Activated T-helper 1 cell treated with anti-CD3 and anti-CD28 coated beads, Interleukin-12 subunit alpha, Interleukin-12 subunit beta, Interleukin-2, Interleukin-4 antibody, amounts not matched to agents 30 ng/mL and 10 ng/mL and 1 ng/mL, durations not matched to agents 14 hours and 24 hours and 36 hours (primary cell): ENCODE measurements at places on chromosomes 1 and 21. TPM values are rescaled to one million over a fixed set of nuclear protein-coding genes. Genes with fewer than 3 reads are reported as not detected.
A peak's percentile ranks its signal among the peaks of the same experiment; 100 is the strongest.

- H3K36me3 ChIP-seq = no peaks in the 10 kb centered on the region
- no peaks in the 10 kb centered on the region for H3K27me3 ChIP-seq
- H3K4me1 ChIP-seq = no peaks in the 10 kb centered on the region
- H3K4me3 ChIP-seq = no peak overlapping the region
- no peak for DNase-seq
- no peak overlapping the region for H3K27ac ChIP-seq
These were observed 804.8 kb downstream of the USP25 start for GRCh38 chr21:16534408-16535101.

- no peak for DNase-seq
- no peak overlapping the region for H3K27ac ChIP-seq
- H3K4me3 ChIP-seq = no peak overlapping the region
- H3K4me1 ChIP-seq = no peaks in the 10 kb centered on the region
These were observed 664.4 kb downstream of the LMO4 start for GRCh38 chr1:87993051-87993450.

The USH2A gene
- total RNA-seq = not detected in 2 replicates

- no peaks in the 10 kb centered on the region for H3K27me3 ChIP-seq
- H3K4me3 ChIP-seq = no peak overlapping the region
- peak overlapping the region; percentile 54 for H3K27ac ChIP-seq
- H3K4me1 ChIP-seq = peaks cover 56% of the 10 kb centered on the region
These were observed 16.0 kb downstream of the ENO1 start for GRCh38 chr1:8862528-8862927.

- H3K4me3 ChIP-seq = no peak overlapping the region
- no peaks in the 10 kb centered on the region for H3K4me1 ChIP-seq
- no peak for DNase-seq
- no peak overlapping the region for H3K27ac ChIP-seq
These were observed 251.9 kb downstream of the DPYD start for GRCh38 chr1:97668945-97669344.

The NRAS gene
- total RNA-seq = 57.5 and 62.1 TPM in 2 replicates

GRCh38 chr1:173476197-173476664 lies 904 bp upstream of the PRDX6 start:
- peak overlapping the region; percentile 93 for H3K27ac ChIP-seq
- peaks cover 40% of the 10 kb centered on the region for H3K36me3 ChIP-seq
- H3K4me1 ChIP-seq = peaks cover 61% of the 10 kb centered on the region
- H3K27me3 ChIP-seq = no peaks in the 10 kb centered on the region
- no peak for DNase-seq

The PDE9A gene
- total RNA-seq = 9.6 and 9.7 TPM in 2 replicates

The PTGER3 gene
- 1.3 and 1.4 TPM in 2 replicates for total RNA-seq

GRCh38 chr1:227734546-227734855 lies 601 bp downstream of the JMJD4 start:
- peaks cover 25% of the 10 kb centered on the region for H3K4me1 ChIP-seq
- peak overlapping the region; percentile 98 for H3K4me3 ChIP-seq
- peaks cover 18% of the 10 kb centered on the region for H3K36me3 ChIP-seq
- no peaks in the 10 kb centered on the region for H3K27me3 ChIP-seq

DNA sequence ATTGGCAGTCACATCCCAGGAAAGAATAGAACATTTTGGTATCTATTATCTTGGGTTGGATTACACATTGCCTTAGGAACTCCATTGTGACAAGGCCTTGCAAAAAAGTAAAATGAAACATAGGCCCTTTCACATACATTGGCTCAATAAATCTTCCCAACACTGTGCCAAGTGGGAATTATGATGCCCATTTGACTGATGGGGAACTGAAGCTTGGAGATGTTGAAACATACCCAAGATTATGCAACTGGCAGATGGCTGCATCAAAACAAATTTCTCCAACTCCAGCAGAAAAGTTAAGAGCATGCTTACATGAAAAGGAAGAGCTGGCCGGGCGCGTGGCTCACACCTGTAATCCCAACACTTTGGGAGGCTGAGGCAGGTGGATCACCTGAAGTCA lies 26.9 kb downstream of the PLEKHO1 start:
- H3K36me3 ChIP-seq = no peaks in the 10 kb centered on the region
- H3K4me3 ChIP-seq = no peak overlapping the region
- no peaks in the 10 kb centered on the region for H3K4me1 ChIP-seq
- DNase-seq = no peak
- H3K27ac ChIP-seq = no peak overlapping the region

DNA sequence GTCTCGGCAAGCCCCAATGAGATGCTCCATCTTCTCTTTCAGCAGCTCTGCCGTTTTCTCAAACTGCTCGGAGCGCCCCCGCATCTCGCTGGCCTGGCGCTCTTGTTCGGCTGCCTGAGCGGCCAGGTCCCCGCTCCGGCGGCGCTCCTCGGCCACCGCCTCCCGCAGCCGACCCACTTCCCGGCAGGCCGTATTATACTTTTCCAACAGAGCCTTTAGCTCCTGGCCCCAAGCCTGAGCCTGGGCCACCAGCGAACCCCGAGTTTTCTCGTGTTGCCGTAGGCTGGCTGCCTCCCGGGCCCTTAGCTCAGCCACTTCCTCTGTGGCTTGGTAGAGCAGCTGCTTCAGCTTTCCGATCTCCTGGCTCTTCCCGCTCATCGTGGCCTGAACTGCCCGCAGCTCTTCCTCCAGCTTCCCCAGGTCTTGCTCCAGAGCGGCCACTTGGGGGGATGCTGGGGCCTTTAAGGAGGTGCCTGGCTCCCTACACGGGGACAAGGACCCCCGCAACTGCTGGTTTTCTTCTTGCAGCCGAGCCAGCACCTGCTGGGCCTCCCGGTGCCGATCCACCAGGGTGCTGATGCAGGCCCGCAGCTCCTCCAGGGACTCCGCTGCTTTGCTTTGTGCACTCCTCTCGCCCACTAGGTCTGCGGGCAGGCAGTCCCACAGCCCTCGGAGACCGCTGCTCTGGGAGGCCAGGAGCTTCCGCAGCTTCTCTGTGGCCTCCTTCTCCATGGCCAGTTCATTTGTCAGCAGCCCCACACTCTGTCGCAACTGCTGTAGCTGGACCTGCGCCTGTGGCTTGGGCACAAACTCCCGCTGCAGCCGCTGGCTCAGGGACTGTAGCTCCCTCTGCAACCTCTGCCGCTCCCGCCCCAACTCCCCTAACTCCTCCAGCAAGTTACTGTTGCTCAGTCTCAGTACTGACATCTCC lies 13.4 kb upstream of the PIAS3 start:
- peak overlapping the region; percentile 58 for H3K4me3 ChIP-seq
- peak; percentile 30 for DNase-seq
- H3K27me3 ChIP-seq = peaks cover 43% of the 10 kb centered on the region
- H3K36me3 ChIP-seq = no peaks in the 10 kb centered on the region
- peaks cover 16% of the 10 kb centered on the region for H3K4me1 ChIP-seq

DNA sequence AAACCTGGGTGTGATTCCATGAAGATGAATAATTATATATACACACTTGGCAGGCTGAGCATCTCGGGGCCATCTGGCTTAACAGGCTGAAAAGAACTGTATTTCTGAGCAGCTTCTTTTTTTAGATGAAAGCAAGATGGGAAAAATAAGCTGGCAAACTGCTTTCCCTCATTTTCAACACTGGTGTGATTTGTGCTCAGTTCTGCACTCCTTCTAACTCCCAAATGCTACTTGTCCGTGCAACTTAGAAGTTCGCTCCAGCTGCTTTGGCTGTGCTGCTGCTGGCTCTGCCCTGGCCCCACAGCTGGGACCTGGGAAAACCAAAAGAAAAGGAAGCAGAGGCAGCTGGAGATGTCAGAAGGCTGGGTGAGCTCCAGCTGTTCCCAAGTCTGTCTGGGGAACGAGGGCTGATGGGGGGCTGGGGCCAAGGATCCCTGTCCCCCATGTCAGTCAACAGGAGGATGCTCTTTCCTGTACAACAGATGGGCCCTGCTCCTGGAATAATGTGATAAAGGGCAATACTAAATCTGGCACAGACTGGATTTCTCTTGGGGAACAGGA lies 44.9 kb downstream of the PAFAH2 start:
- peaks cover 3% of the 10 kb centered on the region for H3K27me3 ChIP-seq
- peaks cover 3% of the 10 kb centered on the region for H3K36me3 ChIP-seq
- H3K27ac ChIP-seq = no peak overlapping the region
- H3K4me3 ChIP-seq = no peak overlapping the region
- DNase-seq = no peak
- peaks cover 4% of the 10 kb centered on the region for H3K4me1 ChIP-seq

- no peaks in the 10 kb centered on the region for H3K27me3 ChIP-seq
- DNase-seq = no peak
- H3K4me3 ChIP-seq = no peak overlapping the region
- peaks cover 40% of the 10 kb centered on the region for H3K4me1 ChIP-seq
- H3K36me3 ChIP-seq = no peaks in the 10 kb centered on the region
These were observed 4.4 kb upstream of the PIK3C2B start for GRCh38 chr1:204498981-204499380.

DNA sequence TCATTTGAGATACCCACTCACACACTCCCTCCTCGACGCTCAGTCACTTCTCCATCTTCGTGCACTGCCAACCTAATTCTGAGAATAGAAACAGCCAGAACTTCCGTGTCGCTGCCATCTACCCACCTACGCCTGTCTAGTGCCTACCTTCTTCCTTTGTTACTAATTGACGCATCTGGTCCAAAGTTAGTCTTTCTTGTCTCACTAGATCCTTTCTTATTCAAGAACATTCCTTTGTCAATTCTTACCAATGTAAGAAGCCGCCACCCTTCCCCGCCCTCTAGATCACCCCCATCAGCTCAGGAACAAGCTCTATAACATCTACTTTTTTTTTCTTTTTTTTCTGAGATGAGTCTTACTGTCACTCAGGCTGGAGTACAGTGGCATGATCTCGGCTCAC lies 3.7 kb downstream of the PADI6 start:
- no peaks in the 10 kb centered on the region for H3K36me3 ChIP-seq
- H3K27ac ChIP-seq = no peak overlapping the region

- peak within 1 kb of the TSS; percentile 86 for H3K4me3 ChIP-seq
- H3K36me3 ChIP-seq = peaks cover 8% of the 10 kb centered on the region
- H3K27ac ChIP-seq = peak within 1 kb of the TSS; percentile 9
- DNase-seq = peak; percentile 26
These were observed at the start of gene DOP1B for GRCh38 chr21:36156815-36157670. DOP1B (plus strand) TSS chr21:36156824; CDS start chr21:36164734, 7,910 bp downstream.

GRCh38 chr21:16195538-16195910 lies 465.7 kb downstream of the USP25 start:
- H3K4me1 ChIP-seq = peaks cover 6% of the 10 kb centered on the region
- H3K27me3 ChIP-seq = no peaks in the 10 kb centered on the region
- H3K36me3 ChIP-seq = no peaks in the 10 kb centered on the region
- no peak overlapping the region for H3K4me3 ChIP-seq
- DNase-seq = no peak

- DNase-seq = no peak
- H3K4me1 ChIP-seq = no peaks in the 10 kb centered on the region
- peaks cover 3% of the 10 kb centered on the region for H3K27me3 ChIP-seq
- no peaks in the 10 kb centered on the region for H3K36me3 ChIP-seq
- H3K27ac ChIP-seq = no peak overlapping the region
- H3K4me3 ChIP-seq = no peak overlapping the region
These were observed 120.4 kb downstream of the EDEM3 start for GRCh38 chr1:184634296-184634695.

- H3K27me3 ChIP-seq = no peaks in the 10 kb centered on the region
- no peak for DNase-seq
- H3K36me3 ChIP-seq = no peaks in the 10 kb centered on the region
- H3K4me1 ChIP-seq = no peaks in the 10 kb centered on the region
These were observed 128.5 kb upstream of the POU3F1 start for GRCh38 chr1:38175121-38175520.

The DNAJC28 gene
- total RNA-seq = 0.12 and 0.18 TPM in 2 replicates

DNA sequence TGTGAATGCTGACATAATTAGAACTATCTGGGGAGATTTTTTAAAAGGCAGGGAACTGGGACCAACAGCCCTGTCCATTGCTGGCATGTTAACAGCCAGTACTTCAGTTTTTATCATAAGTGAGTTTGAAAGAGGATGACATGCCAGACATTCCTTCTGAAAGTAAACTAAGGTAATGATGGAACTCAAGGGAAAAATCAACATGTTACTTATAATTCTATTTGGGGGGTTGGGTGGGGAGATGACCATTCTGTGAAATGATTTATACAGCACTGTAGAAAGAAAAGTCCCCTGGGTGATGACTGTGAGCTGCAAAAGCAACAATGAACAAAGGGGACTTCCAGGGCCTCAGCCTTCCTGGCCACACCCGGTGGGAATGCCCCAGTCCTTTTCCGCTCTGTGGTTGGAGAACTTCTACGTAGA lies 5.4 kb upstream of the LAMC2 start:
- no peak overlapping the region for H3K4me3 ChIP-seq
- DNase-seq = peak; percentile 38
- peaks cover 5% of the 10 kb centered on the region for H3K27me3 ChIP-seq

- DNase-seq = no peak
- H3K4me1 ChIP-seq = no peaks in the 10 kb centered on the region
- no peaks in the 10 kb centered on the region for H3K27me3 ChIP-seq
- no peak overlapping the region for H3K4me3 ChIP-seq
- no peak overlapping the region for H3K27ac ChIP-seq
These were observed 278.5 kb upstream of the C1orf174 start for GRCh38 chr1:4178501-4179113.

DNA sequence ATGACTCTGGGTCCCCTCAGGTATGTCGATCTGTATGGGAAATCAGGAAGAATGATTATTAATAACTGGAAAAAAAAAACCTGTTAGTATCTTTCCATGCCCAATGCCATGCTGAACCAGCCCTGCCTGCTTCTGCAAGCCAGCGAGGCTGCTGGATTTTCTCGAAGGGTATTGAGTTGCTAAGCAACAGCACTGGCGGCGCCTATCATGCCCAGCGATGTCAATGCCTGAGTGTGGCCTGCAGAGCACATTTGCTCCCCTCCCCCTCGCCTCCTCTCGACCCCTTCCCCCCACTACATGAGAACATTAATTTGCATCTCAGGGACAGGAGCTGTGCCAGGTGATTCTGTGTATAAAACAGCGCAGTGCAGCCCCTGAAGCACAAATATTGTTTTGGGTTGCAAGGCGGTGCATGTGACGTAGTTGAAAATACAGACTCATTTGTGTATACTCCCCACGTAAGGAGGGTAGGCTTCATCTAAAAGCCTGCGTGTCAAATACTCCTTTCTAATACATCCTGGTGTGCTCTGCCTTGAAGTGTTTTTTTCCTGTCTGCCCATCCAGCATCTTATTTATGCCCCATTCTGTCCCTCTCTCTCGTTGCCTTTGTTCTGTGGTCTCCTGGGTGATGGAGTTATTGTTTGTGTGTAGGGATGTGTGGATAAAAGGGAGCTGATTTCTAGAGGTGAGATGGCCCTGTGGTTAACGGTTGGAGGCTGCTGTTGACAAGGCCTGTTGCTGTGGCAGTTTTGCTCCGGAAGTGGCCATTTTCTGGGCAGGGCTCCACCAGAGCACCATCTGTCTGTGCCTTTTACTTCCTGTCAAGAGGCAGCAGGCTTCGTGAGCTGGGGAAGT lies 32.7 kb upstream of the ATP5PO start:
- peak overlapping the region; percentile 65 for H3K4me3 ChIP-seq
- peaks cover 45% of the 10 kb centered on the region for H3K36me3 ChIP-seq
- H3K27me3 ChIP-seq = peaks cover 4% of the 10 kb centered on the region
- peak; percentile 87 for DNase-seq

The HHIPL2 gene
- total RNA-seq = 0.16 and 0.91 TPM in 2 replicates

The GPX7 gene
- 32.7 and 32.8 TPM in 2 replicates for total RNA-seq
